ENCODE measurements at places on chromosomes 7 and 10.
A peak's percentile ranks its signal among the peaks of the same experiment; 100 is the strongest.

- DNase-seq: no peak
These were observed 233.8 kb downstream of the C7orf25 start for GRCh38 chr7:42677751-42678699.

- DNase-seq: no peak
These were observed 3.9 kb downstream of the FFAR4 start for GRCh38 chr10:93570383-93570782.

DNA sequence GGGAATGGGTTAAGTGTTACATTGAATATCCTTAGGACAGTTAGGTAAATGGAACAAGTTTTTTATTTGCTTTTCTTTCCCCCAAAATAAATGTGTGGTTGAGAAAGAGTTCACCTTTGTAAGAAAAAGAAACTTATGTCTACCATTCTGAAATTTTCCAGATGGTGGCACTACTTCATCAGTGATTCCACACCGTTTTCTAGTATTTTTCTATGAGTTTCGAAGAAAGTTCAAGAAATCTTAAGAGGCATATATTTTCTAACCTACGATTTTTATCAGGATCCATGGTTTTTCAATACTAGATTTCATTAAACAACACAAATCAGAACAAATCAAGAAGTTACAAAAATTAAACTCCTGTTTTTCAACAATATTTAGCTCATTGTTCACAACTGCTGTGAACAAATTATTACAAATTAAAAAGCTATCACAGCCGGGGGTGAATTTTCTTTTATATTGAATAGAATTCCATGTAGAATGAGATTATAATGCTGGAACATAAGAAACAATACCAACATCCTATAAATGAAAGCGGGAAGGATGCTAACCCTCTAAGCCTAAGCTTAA lies 163.1 kb upstream of the NPVF start:
- DNase-seq: no peak

DNA sequence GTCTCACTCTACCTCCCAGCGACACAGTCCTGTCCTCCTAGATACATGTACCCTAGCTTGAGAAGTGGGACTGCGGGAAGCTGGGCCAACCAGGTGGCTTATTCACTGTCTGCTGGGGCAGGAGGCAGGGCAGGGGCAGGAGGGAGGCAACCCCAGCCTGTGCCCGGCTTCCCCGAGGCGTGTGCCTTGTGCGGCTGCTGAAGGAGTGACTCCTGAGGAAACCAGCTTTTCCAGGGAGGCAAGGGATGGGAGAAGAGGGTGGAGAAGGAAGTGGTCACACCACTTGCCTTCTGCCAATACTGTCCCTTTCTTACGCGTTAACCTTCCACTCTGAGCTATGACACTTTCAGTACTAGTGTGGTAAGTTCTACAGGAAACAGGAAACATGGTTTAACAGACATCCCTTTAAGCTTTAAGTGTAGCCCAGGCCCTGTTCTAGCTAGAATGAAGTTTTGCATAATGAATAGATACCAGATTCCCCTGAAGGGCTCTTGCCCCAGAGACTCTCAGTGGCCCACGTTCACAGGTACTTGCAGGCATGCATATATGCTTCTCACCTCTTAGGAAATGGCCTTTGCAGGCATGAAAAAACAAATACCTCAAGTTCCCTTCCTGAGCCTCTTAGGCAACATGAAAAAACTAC lies 40.6 kb downstream of the SYPL1 start:
- no peak for DNase-seq

DNA sequence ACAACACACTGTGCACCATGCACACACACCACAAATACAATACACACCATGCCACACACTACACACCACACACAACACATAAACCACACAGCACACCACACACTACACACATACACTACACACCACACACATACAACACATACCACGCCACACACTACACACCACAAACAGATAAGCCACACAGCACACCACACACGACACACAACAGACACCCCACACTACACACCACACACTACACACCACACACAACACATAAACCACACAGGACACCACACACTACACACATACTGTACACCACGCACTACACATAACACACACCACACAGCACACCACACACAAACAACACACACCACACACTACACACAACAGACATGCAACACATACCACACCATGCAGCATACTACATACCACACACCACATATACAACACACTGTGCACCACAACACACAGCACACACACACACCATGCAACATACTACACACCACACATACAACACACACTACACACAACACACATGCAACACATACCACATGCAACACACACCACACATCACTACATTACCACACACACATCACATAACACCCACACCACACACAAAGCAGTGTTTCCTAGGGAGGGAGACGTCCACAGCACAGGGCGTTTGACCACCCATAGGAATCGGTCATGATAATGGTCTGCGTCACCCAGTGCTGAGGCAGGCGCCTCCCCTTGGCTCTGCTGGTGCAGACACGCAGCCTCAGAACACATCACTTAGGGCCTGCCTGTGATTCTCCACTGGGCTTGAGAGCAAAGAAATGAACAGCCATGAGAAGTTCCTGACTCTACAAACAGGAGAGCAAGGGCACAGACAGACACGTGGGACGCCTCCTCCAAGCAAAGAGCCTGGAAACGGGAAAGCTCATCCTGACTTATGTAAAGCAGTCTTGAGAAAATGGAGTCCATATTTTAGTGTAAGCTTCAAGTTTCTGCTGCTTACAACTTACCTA lies 458.3 kb downstream of the PTPRN2 start:
- no peak for DNase-seq

DNA sequence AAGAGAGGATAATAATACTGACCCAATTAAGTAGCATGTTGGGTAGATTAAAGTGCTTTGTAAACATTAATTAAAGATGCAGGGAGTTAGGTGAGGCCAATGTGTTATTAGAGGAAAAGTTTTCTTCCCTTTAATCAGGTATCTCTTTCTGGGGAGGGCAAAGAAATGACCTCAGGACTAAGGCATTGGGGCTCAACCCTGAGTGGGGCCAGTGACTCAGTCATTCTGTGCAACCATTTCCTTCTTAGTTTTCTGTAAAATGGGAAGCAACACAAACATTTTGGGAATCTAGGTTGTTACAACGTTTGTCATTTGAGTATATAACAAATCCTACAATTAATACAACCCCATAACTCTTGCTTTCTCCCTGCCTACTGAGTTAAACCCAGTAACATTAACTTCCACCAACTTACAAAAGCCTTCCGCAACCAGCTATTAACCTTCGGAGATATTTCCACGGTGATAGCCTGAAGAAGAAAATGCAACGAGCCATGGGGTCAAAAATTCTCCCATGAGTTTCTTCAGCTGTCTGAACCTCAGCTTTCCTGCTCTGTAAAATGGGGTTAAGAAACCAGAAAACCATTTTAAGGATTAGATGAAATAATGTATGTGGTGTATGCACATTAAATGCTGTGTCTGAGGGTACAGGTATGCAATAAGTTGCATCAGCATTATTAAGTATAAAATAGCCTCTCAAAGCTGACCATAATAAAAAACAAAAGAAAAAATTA lies 965 bp upstream of the PROSER2 start:
- no peak for DNase-seq

GRCh38 chr7:143908120-143908519 lies 6.1 kb upstream of the TCAF1 start:
- DNase-seq: no peak

DNA sequence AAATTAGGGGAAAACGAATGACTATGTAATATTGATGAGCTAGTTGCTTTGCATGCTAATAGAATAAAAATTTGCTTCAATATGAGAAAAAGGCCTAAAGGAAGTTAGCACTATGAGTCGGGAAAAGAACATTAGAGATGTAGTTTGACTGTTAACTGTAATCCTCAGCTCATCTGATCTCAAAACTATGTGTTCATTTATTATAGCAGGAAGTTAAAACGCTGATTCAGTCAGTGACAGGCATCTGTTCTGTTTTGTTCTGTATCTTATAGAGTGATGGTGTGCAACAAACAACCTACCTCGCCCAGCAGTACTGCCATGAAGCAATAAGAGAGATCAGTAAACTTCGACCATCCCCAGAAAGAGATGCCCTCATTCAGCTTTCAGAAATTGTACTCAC lies 48.6 kb downstream of the PDSS1 start:
- no peak for DNase-seq

DNA sequence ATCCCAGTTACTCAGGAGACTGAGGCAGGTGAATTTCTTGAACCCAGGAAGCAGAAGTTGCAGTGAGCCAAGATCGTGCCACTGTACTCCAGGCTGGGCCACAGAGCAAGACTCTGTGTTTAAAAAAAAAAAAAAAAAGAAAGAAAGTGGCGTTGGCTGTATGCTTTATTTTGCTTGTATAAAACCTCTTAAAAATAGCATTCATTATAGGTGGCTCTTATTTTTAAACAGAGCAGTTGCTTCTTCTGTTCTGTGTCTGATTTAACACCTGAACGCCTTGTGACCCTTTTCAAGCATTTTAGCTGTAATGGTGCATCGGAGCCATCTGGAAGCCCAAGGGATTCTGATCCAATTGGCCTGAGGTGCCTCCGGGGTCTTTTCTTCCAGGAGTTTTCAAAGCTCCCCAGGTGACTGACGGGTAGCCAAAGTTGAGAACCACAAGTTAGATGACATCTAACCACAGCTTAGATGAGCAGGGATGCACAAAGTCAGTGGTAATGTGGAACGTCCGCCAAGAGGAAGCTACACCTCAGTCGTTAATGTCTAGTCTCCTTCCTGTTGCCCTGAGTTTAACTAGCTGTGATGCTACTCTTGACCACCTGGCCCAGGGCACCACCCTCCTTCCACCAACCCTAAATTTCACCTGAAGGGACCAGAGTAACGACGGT lies 274.6 kb upstream of the KLF6 start:
- no peak for DNase-seq

- DNase-seq: peak; percentile 12
These were observed 729.9 kb downstream of the ZWINT start for GRCh38 chr10:55631071-55631654.

DNA sequence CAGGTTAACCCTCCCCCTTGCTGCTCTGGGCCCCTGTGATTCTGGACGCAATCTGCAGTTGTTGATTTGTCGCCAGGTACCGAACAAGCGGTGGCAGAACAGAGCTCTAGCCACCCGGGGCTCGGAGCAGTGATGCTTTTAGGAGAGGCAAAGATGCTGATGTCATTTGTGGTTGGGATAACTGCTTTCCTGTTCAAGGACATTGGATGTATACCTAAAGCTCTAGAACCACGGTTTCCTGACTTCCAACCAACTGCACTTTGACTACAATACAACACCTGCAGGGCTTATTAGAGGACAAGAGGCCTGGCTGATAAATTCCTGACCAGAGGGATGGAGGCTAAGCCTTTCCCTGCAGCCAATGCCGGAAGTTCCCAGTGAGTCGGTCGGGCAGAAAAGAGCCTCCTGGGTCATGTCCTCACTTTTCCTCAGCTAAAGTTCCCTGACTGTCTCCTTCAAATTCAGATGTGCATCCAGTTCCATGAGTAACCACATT lies 6.5 kb upstream of the RBM20 start:
- no peak for DNase-seq

- no peak for DNase-seq
These were observed 57.4 kb upstream of the SDK1 start for GRCh38 chr7:3243680-3244079.

DNA sequence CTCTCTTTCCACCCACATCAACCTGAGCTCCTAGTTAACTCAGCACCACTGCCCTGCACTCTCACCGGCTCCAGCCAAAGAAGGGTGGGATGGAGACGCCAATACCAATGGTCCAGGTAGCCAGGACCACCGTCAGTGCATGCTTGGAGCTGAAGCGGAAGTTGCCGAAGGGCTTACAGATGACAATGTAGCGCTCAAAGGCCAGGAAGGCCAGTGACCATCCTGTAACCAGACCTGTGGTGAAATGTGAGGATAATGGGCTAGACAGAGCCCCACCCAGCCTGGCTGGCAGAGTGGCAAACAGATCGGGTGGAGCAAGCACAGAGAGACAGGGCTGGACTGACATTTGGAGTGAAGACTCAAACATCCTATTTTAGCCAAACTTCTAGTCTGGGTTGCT lies 673 bp downstream of the OPN1SW start:
- no peak for DNase-seq

- DNase-seq: no peak
These were observed 37.6 kb upstream of the MYL10 start for GRCh38 chr7:101666741-101667140.

GRCh38 chr7:17009933-17010332 lies 128.2 kb upstream of the AGR3 start:
- DNase-seq: no peak
